ENCODE measurements at places on chromosomes 5 and 9.

DNA sequence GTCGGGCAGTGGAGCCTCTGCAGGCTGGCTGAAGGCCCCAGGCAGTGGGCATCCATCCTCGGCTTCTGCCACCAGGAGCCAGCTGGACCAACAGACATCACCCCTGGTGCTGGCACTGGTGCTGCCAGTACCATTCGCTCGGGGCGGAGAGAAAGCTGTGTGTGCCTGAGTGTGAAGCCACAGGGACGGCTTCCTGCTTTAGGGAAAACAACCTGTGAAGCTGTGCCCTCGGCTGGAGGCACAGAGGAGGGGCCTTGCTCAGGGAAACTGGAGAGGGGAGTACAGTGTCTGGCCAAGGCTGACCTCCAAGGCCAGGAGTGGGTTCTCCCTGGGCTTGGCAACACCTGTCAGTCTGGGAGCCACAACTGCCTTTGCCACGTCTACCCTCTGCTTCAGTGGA, 38.3 kb downstream of the NEK6 start:
- no peak for DNase-seq

GRCh38 chr5:7329712-7330111, 66.2 kb upstream of the ADCY2 start:
- no peak for DNase-seq

DNA sequence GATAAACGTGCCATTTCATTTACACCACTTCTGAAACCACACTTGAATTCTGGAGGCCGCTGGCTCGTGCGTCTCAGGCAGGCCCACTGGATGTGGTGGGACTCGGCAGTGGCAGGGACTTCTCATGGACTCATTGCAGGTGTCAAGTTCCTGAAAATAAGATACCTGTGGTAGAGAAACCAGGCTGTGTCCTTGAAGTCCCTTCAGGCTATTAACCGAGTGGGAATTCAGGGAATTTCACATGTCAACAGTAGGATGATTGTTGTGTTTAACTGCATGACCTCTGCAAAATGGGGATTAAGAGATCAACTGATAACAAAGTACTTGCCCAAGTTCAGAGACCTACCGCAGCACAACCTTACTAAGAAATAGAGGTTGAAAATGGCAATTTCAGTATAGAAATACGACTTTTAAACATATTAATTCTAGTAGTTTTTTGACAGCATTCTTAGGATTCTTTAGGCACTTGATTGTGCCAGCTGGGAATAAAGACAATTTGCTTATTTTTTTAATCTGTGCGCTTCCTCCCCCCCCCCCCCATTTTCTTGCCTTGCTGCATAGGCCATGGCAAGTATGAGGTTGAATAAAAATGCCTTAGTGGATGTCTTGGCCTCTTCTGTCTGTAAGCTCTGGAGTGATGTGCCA, 26.8 kb downstream of the TRIP13 start:
- no peak for DNase-seq

DNA sequence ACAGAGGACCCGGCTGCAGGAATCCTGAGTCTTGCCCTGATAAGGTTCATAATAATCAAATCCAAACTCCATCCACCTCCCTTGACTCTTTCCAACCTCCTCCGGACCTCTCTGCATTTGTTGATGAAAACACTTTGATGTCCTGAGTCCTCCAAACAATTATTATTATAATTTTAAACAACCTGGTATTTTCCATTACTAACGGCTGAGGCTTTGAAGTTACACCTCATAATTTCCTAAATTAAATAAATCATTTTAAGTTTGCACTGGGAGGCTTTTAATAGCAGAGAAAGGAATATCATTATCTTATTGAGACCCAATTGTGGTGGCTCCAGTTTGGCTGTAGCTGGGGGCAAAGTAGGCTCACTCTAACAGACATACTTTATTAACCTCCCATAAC, 9.5 kb downstream of the MSX2 start:
- no peak for DNase-seq

GRCh38 chr5:125450771-125451170, 704.3 kb upstream of the ZNF608 start:
- no peak for DNase-seq

DNA sequence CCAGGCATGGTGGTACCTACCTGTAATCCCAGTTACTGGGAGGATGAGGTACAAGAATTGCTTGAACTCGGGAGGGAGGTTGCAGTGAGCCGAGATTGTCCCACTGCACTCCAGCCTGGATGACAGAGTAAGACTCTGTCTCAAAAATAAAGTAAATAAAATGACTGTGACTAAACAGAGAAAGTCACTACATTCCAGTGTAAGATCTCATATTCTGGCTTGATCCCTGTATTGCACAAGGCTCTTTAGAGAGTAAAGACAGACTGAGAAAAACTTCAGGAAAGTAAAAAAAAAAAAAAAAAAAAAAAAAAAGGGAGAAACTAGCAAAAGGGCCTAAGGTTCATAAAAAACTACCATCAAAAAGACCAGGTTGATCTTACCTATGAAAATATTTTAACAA, 106.6 kb upstream of the PJA2 start:
- no peak for DNase-seq

- no peak for DNase-seq
These were observed 105.0 kb downstream of the ACER2 start for GRCh38 chr9:19513671-19514275.

DNA sequence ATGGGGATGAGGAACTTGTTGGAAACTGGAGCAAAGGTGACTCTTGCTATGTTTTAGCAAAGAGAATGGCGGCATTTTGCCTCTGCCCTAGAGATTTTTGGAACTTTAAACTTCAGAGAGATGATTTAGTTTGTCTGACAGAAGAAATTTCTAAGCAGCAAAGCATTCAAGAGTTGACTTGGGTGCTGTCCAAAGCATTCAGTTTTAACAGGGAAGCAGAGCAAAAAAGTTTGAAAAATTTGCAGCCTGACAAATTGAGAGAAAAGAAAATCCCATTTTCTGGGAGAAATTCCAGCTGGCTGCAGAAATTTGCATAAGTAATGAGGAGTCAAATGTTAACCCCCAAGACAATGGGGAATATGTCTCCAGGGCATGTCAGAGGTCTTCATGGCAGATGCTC, 682.3 kb upstream of the ST8SIA4 start:
- DNase-seq, result no peak

DNA sequence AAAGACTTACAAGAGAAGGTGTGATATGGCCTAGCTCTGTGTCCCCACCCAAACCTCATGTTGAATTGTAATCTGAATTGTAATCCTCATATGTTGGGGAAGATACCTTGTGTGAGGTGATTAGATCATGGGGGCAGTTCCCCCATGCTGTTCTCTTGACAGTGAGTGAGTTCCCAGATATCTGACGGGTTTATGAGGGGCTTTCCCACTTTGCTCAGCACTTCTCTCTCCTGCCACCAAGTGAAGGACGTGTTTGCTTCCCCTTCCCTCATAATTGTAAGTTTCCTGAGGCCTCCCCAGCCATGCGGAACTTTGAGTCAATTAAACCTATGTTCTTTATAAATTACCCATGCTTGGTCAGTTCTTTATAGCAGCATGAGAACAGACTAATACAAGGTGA, 49.0 kb downstream of the CDO1 start:
- DNase-seq, result no peak

DNA sequence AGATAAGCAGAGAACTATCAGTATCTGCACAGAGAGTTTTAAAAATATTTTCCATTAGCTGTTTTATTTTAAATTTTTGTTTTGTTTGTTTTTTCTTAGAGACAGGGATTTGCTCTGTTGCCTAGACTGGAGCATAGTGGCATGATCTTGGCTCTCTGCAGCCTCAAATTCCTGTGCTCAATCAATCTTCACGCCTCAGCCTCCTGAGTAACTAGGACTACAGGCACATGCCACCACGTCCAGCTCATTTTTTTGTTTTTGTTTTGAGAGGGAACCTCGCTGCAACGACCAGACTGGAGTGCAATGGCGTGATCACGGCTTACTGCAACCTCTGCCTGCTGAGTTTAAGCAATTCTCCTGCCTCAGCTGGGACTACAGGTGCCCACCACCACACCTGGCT, 138.2 kb upstream of the LPAR1 start:
- DNase-seq, result no peak

DNA sequence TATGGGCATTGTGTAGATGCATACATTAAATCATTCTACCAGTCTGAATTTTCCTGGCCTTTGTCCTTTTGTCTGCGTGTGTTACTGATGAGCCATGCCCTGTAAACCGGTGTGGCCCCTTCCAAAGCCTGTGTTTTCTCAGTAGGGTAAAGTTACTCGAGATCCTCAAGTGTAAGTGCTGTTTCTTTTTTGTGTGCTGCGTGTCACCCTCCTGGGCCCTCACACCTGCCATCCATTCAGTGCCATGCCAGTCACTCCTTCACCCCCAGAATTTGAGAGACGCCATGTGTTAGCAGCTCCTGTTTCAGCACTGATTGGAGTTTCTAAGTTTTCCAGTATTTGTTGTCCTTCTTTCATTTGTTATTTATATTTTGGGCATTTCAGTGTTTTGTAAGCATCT, 288.2 kb downstream of the FANCC start:
- DNase-seq, result no peak

DNA sequence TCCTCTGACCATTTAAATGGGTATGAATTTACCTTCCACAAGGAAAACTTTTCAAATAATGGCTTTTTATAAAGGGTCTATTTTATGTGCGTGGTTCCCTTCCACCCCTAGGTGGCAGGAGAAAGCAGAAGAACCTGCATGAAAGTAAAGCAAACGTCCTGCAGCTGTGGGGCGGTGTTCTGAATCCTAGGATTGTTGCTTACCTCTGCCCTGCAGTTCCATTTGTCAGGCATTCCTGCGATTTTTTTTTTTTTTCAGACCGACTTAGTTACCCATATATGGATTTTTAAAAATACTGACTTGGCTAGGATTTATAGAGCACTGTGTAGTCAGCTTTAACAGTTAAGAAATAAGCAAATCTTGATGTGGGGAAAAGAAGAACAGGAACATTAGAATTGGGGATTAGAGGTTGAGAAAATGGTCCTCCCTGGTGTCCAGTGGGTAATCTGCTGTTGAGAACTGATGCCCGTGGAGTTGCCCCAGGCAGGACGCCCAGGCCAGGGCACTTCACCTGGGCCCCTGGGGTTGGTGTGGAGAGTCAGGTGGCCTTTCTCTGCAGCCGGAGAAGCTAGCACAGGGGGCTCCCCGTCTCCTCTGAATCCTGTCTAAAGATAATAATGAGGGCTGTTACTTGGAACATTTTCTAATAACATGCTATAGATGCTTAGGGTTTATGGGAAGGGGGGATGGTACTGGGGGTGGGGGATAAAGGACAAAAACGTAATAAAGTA, 30.4 kb upstream of the LTC4S start:
- DNase-seq, result peak; percentile 5

DNA sequence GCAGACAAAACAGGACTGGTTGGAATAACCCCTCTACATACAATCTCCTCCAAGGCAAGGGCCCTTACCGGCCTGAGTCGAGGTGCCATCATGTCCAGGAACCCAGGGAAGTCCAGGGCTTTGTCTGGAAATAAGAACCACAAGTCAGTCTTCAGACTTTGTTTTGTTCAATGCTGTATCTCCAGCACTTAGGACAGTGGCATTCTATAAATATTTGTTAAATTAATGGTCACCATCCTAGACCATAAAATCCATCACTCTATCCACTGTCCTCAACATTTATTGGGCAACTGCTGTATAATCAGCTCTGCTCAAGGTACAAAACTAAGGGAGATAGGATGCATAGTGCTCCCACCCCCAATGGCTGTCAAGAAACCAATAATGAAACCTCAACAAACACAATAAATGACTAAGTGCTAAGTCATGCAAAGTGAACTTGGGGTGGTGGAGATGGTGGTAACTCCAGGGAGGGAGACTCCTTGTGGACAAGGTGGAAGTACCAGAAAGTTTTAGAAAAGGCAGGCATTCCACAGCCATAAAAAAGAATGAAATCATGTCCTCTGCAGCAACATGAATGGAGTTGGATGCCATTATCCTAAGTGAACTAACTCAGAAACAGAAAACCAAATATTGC, 5.0 kb downstream of the RELL2 start:
- DNase-seq, result no peak

DNA sequence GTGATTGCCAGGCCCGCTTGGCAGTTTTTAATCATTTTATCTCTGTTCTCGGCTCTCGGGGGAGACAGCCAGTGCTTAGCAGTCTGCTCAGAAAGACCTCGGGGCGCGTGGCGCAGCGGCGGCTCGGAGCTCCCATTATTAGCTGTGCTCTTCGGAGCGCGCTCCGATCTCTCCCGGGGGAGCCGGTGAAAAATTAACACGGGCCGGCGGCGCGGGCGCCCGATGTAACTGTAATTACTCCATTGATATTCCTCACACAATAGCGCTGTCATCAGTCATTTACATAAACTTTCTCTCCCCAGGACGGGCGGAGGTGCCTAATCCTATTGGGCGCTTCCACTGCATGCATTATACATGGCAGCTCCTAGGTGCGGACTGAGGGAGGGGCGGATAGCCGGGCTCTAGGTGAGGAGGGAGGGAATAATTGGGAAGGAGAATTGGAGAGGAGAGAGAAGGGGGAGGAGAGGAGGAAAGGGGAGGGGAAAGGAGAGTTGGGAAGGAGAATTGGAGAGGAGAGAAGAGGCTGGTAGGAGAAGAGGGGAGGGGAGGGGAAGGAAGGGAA, 24.9 kb downstream of the LMX1B start:
- no peak for DNase-seq

GRCh38 chr5:140073296-140073695, 30.2 kb upstream of the NRG2 start:
- DNase-seq, result no peak

DNA sequence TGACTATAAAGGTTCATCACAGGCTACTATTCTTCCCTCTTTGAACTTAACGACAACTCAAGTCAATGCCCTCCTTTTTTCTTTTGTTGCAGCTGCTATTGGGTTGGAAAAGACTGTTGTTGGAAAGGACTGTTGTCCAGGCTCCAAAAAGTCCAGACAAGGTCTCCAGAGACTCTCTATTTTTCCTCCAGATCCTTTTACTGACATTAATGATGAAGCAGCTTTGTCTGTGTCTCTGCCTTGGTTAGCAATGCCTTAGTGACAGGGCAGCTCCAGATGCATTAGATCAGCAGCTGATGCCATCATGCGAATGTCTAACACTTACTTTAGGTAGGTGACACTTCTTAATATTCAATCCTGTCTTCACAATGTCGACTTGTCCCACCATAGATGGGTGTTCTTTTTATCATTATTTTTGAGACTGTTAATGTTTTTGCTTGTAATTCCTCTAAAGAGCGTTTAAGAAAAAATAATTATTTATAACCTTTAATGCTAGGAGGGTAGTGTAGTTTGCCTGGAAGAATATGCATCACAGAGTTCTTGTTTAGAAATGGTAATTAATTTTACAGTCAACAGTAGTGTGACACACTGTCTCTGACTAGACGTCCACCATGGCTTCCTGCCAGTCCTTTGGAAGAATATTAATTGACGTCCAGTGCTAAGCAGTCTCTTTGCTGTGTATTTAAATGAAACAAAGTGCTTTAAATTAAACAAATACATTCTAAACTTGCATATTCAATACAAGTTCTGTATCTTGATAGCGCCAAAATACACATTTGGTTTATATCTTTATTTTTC, 492.2 kb downstream of the NR2F1-AS1 start:
- DNase-seq, result no peak

DNA sequence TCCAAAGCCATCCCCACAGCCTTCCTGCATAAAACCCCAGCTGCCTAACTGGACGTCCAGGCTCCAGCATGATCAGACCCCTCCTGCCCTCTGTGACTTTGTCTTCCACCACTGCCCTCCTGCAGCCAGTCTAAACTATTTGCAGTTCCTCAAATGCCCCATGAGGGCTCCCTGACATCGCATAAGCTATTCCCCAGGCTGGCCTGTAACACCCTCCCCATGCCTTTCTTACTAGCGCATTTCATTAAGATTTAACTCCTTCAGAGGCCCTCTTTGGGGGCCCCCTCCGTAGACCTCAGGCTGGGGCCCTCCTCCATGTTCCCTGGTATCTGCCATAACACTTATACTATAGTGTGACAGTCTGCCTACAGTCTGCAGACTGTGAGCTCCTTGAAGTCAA, 15.5 kb upstream of the SMIM23 start:
- no peak for DNase-seq

All from stimulated activated CD8-positive, alpha-beta memory T cell treated with anti-CD3 and anti-CD28 coated beads, Interleukin-4, amount 100 ng/mL, for 1 hour (primary cell).